ENCODE measurements at places on chromosomes 3 and 15.

- no peak for DNase-seq
These were observed 78.4 kb downstream of the PCSK6 start for GRCh38 chr15:101411085-101411484.

- DNase-seq = no peak
These were observed 107.9 kb downstream of the LRIG1 start for GRCh38 chr3:66392966-66393332.

DNA sequence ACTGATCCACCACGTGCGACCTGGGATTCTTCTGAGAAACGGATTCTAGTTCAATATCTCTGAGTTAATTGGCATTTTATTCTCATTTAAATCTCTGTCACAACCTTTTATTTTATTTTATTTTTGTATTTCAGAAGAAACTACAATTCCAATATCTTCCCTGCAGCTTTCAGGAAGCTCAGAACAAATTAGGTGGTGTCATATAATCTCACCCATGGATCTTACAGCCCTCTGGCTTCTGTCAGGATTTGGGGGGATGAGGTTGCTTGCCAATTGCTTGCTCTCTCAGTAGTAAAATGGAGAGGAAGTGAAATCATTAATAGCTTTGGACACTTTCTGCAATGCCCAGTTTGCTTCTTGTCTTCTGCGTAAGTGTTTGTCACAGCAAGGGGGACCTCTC, 205.4 kb downstream of the TLE3 start:
- DNase-seq = no peak

- peak; percentile 57 for DNase-seq
These were observed 77.8 kb upstream of the HES1 start for GRCh38 chr3:194058189-194058571.

GRCh38 chr3:125072301-125072700, 16.5 kb upstream of the HEG1 start:
- no peak for DNase-seq

- no peak for DNase-seq
These were observed 671 bp upstream of the SEMA3B start for GRCh38 chr3:50268276-50268675.

DNA sequence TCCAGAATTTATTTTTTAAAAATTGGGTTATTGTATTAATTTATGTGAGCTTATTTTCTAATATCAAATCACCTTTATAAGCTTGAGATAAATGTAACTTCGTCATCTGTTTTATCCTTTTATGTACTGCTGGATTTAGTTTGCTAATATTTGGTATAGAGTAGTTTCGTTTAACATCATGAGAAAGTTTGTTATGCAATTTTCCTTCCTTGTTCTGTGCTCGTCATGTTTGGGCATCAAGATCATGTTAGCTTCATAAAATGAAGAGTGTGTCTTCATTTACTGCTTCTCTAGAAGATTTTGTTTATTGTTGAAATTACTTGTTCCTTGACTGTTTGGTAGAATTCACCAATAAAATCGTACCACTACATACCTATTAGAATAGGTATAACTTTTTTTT, 262.1 kb upstream of the SATB1 start:
- no peak for DNase-seq

DNA sequence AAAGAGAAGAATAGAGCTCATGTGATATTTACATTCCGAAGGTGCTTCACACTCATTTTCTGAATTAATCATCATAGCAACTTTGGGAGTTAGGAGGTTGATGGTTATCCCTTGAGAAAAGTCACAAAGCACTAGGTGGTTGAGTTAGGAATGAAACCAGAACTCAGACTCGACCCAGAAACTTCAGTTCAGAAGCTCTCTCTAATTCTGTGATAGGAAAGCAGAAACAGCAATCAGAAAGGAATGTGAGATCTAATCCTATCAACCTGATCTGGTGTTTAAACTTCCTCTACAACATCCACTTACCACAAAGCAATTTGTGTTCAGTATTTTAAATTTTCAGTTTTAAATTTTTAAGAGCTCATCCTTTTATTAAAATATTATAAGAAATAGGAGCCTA, 211.2 kb downstream of the CNTN3 start:
- DNase-seq = no peak

- DNase-seq = no peak
These were observed 300.9 kb downstream of the PYDC2 start for GRCh38 chr3:191761906-191762305.

- no peak for DNase-seq
These were observed 20.7 kb upstream of the PRR23E start for GRCh38 chr3:127172211-127172610.
